Lung (tissue), 17 donors: ENCODE measurements at places on chromosomes 7 and 10. TPM values are rescaled to one million over a fixed set of nuclear protein-coding genes. Genes with fewer than 3 reads are reported as not detected.

C10orf62 gene
- total RNA-seq: 0.21 TPM

CDH23 gene
- total RNA-seq: 29.5 TPM

HSPA14 gene
- 13.6 TPM for total RNA-seq

ZNF479 gene
- total RNA-seq: not detected

PRKAR2B gene
- 6.6 TPM for total RNA-seq

HMX3 gene
- total RNA-seq: not detected

RET gene
- total RNA-seq: 1.2 TPM

H2BK1 gene
- not detected for total RNA-seq

GPR146 gene
- total RNA-seq: 13.7 TPM

TDRD1 gene
- 0.25 TPM for total RNA-seq

SLC26A3 gene
- total RNA-seq: 0.31 TPM

BEND7 gene
- total RNA-seq: 12.7 TPM

SPDYE9 gene
- 0.11 TPM for total RNA-seq

GRCh38 chr10:68099736-68100135 is 9.6 kb upstream of the MYPN start:
- no peaks in the 10 kb centered on the region for H3K27me3 ChIP-seq
- no peak overlapping the region for H3K4me3 ChIP-seq
- no peak for DNase-seq
- no peaks in the 10 kb centered on the region for H3K4me1 ChIP-seq
- no peaks in the 10 kb centered on the region for H3K36me3 ChIP-seq

DNA sequence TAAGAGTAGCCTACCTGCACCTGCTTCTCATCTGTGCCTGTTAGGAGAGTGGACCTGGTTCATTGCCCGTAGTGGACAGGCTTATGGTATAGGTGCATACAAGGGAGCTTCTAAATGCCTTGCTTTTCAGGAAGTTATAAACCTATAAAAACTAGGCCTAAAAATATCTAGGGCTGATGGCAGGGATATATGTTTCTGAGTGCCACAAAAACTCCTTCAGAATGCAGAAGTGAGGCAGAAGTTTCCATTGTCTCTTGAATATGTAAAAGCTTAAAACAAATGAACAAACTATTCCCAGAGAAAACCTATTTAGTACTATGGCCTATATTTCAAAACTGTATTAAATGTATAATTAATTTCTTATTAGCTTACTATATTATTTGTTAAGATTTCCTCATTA is 91.8 kb downstream of the RNLS start:
- no peaks in the 10 kb centered on the region for H3K36me3 ChIP-seq
- H3K27me3 ChIP-seq: no peaks in the 10 kb centered on the region
- H3K27ac ChIP-seq: no peak overlapping the region

- peak; percentile 78 for DNase-seq
- no peaks in the 10 kb centered on the region for H3K27me3 ChIP-seq
- H3K4me1 ChIP-seq: peaks cover 39% of the 10 kb centered on the region
- H3K4me3 ChIP-seq: no peak overlapping the region
- H3K27ac ChIP-seq: no peak overlapping the region
Measured at GRCh38 chr7:2730846-2731770, 43.1 kb downstream of the AMZ1 start.

- H3K36me3 ChIP-seq: no peaks in the 10 kb centered on the region
- H3K4me1 ChIP-seq: no peaks in the 10 kb centered on the region
Measured at GRCh38 chr7:142337054-142338001, 79.5 kb upstream of the PRSS58 start.

DNA sequence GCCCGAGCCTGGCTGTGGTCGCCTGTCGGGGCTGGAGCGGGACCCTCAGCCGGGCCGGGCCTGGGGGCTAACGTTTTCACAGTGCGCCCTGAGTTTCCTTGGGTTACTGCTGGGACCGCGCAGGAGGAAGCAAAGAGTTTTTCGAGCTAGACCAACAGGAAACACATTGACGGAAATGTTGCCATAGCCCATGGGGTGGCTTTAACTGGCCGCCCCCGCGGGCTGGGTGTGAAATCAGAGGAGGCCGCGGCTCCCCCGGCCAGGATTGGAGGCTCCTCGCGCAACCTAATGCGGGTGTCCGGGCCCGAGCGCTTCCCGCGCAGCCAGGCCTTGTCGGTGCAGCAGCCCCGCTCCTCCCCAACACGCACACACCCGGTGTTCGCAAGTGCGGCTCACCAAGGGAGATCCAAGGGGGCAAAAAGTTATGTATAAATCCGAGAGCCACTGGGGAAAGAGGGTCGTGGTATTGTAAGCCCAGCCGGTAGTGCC is 1.9 kb downstream of the HHEX start:
- H3K27me3 ChIP-seq: peaks cover 69% of the 10 kb centered on the region
- peak overlapping the region; percentile 55 for H3K4me3 ChIP-seq
- peak overlapping the region; percentile 47 for H3K27ac ChIP-seq
- peak; percentile 35 for DNase-seq

DNA sequence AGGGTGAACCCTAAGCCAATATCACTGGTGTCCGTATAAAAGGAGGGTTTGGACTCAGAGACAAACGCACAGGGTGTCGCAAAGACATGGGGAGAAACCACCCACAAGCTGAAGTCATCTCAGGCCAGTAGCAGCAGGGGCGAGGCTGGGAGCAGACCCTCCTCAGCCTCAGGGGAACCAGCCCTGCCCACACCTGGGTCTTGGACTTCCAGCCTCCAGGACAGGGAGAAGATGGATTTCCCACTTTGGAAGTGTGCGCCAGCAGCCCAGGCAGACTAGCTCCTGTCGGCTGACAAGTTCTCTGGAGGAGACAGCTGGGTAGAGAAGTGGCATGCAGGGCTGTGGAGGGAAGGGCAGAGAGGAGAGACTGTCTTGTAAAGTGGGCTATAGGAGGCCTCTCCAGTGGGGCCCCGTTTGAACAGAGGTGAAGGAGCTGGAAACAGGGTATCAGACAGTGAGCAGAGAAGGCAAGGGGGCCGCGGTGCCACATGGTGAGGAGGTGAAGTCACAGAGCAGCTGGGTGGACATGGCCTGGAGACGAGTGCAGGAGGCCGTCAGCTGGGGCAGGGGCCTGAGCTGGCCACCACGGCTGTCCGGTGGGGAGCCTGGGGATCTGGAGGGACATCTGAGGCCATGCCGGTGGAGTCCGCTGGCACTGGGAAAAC is 475.6 kb downstream of the PTPRN2 start:
- H3K36me3 ChIP-seq: no peaks in the 10 kb centered on the region
- no peak overlapping the region for H3K27ac ChIP-seq
- H3K4me3 ChIP-seq: no peak overlapping the region
- DNase-seq: no peak

DNA sequence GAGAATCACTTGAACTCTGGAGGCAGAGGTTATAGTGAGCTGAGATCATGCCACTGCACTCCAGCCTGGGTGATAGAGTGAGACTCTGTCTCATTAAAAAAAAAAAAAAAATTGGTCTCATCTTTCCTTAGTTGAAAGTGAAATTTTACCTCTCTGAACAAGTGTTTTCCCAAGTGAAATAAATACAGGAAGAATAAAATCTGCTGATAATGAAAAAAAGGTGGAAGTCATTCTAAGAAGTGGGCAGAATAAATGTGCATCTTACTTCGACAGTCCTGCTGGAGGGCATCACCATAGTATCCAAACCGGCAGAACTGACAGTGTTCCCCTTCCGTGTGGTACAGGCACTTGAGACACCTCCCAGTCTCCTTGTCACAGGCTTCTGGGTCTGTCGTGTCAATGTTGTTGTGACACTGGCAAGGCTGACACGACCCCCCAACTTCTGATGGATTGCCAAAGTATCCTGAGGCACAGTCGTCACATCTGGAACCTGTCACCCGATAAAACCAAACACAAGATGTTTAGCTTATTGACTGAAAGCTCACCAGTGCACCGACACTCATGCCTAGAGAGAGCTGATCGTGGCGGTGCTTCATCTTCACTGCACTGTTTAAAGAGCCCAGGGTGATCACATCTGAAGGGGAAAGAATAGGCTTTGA is 49.6 kb downstream of the LAMB1 start:
- H3K36me3 ChIP-seq: peaks cover 2% of the 10 kb centered on the region
- no peak overlapping the region for H3K27ac ChIP-seq
- H3K4me1 ChIP-seq: peaks cover 4% of the 10 kb centered on the region
- no peak for DNase-seq
- H3K4me3 ChIP-seq: no peak overlapping the region

DNA sequence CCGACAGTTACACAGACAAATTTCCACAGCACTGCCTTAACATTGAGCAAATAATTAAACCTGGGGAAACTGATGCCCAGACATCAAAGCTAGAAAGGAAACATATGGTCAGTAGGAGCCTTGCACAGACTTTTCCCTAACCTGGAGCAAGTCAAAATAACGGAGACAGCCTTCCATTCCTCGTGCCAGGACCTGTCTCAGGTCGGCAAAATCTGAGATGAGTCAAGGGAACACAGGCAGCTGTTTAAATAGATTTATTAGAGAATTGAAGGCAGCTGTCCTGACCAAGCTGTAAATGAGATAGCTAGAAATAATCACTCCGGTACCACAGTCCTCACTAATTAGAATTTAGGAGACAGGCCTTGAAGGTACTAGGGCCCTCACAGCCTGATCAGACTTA is 81.2 kb downstream of the RAMP3 start:
- DNase-seq: no peak
- no peaks in the 10 kb centered on the region for H3K36me3 ChIP-seq

GRCh38 chr10:133445268-133445732 is 8.4 kb upstream of the SCART1 start:
- H3K27me3 ChIP-seq: no peaks in the 10 kb centered on the region
- H3K27ac ChIP-seq: no peak overlapping the region
- H3K36me3 ChIP-seq: no peaks in the 10 kb centered on the region
- H3K4me1 ChIP-seq: no peaks in the 10 kb centered on the region

GRCh38 chr10:133361227-133361626 is 3.4 kb upstream of the FUOM start:
- H3K4me1 ChIP-seq: peaks cover 7% of the 10 kb centered on the region
- no peaks in the 10 kb centered on the region for H3K27me3 ChIP-seq
- DNase-seq: no peak

- H3K27ac ChIP-seq: no peak overlapping the region
- peaks cover 27% of the 10 kb centered on the region for H3K4me1 ChIP-seq
- H3K36me3 ChIP-seq: no peaks in the 10 kb centered on the region
Measured at GRCh38 chr7:20197837-20198236, 19.3 kb downstream of the MACC1 start.

- no peak overlapping the region for H3K27ac ChIP-seq
- no peaks in the 10 kb centered on the region for H3K4me1 ChIP-seq
- H3K36me3 ChIP-seq: peaks cover 29% of the 10 kb centered on the region
- H3K27me3 ChIP-seq: no peaks in the 10 kb centered on the region
Measured at GRCh38 chr10:100153239-100153825, 32.5 kb downstream of the ERLIN1 start.

- no peak overlapping the region for H3K27ac ChIP-seq
- H3K4me1 ChIP-seq: no peaks in the 10 kb centered on the region
- no peak overlapping the region for H3K4me3 ChIP-seq
- H3K36me3 ChIP-seq: no peaks in the 10 kb centered on the region
- no peaks in the 10 kb centered on the region for H3K27me3 ChIP-seq
Measured at GRCh38 chr7:120833546-120833945, 24.4 kb downstream of the TSPAN12 start.

DNA sequence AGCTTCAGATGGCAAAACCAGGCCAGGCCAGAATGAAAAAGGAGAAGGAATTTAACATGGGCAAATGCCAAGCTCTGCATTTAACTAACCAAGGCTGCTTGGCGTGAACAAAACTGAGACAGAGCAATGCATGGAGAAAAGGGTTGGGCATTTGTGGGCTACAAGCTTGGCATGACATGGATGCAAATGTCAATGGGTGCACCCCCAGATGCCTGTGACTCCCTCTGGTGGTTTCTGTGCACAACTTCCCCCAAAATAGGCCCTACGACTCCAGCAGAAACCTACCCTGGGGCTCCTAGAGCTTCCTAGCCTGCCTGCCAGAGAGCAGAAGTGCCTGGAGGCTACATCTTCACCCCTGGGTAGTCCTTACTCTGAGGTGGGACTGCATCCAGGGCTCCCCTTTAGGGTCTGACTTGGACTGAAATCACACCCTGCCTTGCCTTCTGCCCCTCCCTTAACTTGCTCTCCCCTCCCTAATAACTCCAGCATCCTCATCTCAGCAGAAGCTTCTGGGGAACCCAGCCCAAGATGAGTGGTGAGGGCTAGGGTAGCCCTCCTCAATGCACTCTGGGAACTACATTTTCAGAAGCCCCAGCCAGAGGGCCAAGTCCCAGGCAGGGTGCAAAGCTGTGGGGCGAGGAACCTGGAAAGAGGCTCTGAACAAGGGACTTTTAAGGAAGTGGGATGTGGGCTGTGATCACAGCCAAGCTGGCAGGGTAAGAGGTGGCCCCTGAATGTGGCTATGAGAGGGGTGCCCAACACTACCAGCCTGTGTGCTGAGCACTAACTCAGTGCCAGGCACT is 11.3 kb downstream of the GPRIN2 start:
- peaks cover 4% of the 10 kb centered on the region for H3K36me3 ChIP-seq
- no peak overlapping the region for H3K4me3 ChIP-seq
- peak overlapping the region; percentile 17 for H3K27ac ChIP-seq
- DNase-seq: no peak
- peaks cover 6% of the 10 kb centered on the region for H3K4me1 ChIP-seq

DNA sequence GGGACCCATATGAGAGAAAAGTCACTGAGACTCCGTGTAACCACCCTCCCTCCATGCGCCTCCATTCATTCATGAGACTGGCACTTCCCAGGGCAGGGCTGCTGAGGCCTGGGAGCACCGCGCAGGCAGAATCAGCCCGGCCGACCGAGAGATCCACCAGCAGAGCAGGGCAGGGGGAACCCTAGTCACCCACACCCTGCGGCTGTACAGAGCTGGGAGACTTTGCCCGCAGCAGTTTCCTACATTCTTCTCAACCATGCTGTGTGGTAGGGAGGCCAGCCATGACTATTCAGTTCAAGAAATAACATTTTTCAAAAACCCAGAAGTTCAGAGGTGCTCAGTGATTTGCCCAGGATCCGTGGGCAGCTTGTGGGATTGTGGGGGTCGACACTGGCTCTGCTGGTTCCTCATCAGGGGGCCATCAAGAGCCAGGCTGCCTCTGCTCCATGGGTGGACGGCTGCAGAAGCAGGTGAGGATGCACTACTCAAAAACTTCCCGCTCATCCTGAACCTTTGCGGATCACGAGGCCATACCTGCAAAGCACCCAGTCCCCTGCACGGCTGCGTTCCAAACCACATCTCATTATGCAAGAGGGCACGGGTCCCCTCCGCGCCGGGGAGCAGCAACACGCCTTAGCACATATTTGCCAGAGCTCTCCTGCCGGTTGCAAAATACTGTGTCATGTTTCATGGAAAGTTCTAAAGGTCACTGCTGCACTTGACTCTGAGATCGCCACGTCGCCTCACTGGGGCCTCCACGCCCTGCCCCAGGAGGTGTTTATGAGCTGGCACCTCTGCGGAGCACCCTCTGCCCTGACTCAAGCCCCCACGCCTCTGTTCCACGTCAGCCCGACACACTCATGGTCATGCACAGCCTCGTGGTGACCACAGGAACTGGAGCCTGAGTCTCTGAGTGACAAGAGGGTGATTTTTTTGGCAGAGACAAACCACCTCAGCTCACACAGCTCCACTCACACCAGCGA is 132.0 kb downstream of the PRKAG2 start:
- H3K27me3 ChIP-seq: no peaks in the 10 kb centered on the region
- H3K4me1 ChIP-seq: peaks cover 7% of the 10 kb centered on the region
- peak; percentile 29 for DNase-seq
- no peak overlapping the region for H3K4me3 ChIP-seq
- no peaks in the 10 kb centered on the region for H3K36me3 ChIP-seq
- peak overlapping the region; percentile 41 for H3K27ac ChIP-seq
